ENCODE measurements at places on chromosomes 5 and 9.

DNA sequence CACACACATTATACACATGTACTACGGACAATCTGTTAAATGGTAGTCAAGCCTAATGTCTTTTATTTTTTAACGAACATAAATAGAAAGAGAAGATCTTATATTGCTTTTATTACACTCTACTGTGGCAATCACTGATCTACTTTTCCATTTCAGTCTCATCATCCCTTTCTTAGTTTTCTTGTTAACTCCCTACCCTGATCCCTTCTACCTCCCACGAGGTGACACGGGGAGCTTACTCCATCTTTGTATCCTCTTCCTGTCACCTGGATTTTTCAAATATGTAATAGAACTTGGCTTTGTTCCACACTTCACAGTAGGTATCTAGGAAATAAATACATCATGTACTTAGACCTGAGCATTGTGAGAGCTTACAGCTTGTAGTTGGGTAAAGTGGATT is 211.0 kb downstream of the PIK3R1 start:
- DNase-seq, result no peak

DNA sequence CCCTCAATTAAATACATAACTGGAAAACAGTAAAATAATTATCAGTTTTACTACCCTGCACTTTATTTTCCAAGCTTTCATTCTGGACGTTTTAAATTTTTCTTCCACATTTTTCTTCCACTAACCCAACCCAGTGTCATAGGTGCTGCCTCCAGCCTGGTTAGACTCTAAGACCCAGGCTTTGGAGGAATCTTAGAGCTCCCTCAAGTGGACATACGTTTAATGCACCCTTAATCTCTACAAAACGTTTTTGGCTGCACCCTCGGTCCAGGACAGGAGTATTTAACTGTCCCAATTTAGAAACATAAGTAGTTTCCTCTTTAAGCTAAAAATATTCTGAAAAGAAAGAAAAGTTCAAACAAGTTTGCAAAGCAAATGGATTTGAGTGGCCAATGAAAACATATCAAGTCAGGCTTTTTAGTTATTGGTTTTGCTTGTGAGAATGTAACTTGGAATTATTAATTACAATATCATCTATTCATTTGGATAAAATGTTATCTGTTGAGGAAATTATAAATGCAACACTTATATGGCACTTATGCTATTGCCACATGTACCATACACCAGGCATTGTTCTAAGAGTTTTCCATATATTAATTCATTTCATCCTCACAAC is 38.9 kb downstream of the CDH6 start:
- peak; percentile 46 for DNase-seq

GRCh38 chr9:37415011-37415719 is 7.3 kb upstream of the GRHPR start:
- DNase-seq, result peak; percentile 84

DNA sequence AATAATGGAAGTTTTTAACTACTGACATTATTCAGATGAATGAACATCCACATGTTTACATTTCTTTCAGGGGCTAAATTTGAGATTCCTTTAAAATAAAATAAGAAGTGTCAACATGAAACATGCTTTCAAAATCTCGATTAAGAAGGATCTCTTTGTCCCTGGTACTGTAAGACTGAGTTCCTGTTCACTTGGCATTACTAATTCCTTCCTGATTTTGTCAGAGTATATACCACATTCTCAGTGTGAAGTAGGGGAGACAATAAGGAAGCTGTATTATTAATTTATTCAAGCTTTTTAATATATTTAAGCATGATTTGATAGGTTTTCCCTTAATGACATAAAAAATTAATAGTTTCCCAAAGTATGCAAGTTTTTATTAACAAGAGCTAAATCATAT is 81.5 kb upstream of the GRHPR start:
- DNase-seq, result no peak

- no peak for DNase-seq
Measured at GRCh38 chr5:73312146-73312871, 136.3 kb downstream of the FOXD1 start.

DNA sequence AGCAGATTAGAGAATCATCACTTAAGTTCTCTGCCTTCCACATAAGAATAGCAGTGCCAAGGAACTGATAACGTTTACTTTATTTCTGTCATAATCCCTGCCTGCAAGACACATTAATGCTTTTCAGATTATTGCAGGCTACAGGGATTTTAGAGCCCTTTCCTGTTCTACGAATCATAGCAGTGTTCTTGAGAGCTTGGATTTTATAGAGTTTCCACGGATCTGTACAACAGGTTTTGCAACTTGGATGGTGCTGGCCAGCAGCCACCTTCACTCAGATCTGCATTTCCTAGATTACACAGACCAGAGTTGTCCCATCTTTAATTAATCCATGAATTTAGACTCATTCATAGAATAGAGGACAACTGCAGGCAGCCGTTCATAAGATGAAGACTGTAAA is 38.1 kb downstream of the SLC12A2 start:
- DNase-seq, result no peak

- no peak for DNase-seq
Measured at GRCh38 chr5:55495216-55495615, 39.5 kb downstream of the PLPP1 start.

All from neuronal stem cell (in vitro differentiated cells).